T-helper 9 cell (primary cell): ENCODE measurements at places on chromosomes 2 and 18.

DNA sequence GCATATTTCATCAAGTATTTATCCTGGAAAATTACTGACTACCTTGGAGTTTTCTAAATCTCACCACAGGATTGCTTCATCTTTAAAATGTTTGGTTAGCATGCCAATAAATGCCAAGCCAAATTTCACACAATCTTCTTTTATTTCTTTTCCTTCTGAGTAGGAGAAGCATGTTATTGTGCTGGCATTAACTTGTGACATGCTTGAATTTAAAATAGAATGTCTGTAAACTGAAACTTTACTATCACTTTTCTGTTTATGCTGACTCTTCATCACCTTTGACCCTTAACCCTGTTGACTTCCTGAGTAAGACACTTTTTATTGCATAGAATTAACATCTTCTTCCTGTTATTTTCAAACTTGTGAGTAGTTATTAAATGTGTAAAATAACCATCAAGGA is 56.2 kb upstream of the LRRTM4 start:
- no peak for DNase-seq

DNA sequence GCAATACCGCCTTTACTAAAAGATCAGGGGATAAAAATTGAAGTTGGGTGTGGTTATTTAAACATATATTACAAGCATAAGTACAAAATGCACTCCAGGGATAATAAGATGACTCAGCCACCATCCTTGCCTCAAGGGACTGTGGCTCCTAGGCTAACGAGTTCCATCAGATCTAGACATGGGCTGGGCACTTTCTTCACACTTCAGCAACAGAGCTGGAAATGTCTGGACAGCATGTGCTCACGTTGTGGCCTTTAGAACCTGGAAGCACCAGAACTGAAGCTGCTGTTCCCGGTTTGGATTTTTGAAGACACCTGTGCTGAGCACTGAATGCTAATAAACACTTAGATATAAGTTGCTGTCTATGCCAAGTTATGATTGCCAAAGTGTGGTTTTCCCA is 384.2 kb upstream of the SALL3 start:
- no peak for DNase-seq

- no peak for DNase-seq
These were observed 16.3 kb downstream of the ST6GAL2 start for GRCh38 chr2:106869512-106870275.

DNA sequence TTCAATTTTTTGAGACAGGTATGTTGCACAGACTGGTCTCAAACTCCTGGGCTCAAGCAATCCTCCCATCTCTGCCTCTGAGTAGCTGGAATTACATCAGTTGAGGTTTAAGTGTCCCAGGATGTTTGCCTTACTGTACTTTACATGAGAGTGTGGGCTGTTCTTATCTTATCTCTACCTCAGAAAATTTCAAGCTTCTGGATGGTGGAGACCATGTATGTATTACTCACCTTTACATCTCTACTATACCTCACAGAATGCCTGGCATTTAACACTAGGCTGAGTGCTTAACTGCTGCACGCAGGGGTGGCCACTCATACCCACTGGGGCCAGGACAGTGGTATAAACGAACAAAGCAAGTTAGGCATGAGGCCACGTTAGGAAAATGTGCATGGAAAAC is 272.0 kb upstream of the RAB12 start:
- no peak for DNase-seq

DNA sequence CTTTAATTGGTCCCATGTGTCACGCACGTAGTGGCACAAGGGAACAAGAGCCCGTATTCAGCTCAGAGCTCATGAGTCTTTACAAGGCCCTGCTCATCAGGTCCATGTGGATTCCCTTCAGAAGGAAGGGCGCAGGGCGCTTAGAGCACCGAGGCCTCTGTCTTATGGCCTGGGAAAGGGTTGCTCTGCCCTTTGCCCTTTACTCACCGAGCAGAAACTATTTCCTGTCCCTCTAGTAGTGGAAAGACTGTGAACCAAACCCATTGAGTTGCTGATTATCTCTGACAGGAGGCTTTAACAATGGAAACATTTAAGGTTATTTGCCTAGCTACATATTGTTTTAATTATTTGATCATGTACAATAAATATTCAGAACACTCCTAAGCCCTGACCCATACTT is 102.0 kb upstream of the ACAA2 start:
- no peak for DNase-seq

- DNase-seq: no peak
These were observed 192.9 kb downstream of the NOL4 start for GRCh38 chr18:34031810-34032209.

- no peak for DNase-seq
These were observed 30.4 kb downstream of the INPP4A start for GRCh38 chr2:98474979-98475632.

DNA sequence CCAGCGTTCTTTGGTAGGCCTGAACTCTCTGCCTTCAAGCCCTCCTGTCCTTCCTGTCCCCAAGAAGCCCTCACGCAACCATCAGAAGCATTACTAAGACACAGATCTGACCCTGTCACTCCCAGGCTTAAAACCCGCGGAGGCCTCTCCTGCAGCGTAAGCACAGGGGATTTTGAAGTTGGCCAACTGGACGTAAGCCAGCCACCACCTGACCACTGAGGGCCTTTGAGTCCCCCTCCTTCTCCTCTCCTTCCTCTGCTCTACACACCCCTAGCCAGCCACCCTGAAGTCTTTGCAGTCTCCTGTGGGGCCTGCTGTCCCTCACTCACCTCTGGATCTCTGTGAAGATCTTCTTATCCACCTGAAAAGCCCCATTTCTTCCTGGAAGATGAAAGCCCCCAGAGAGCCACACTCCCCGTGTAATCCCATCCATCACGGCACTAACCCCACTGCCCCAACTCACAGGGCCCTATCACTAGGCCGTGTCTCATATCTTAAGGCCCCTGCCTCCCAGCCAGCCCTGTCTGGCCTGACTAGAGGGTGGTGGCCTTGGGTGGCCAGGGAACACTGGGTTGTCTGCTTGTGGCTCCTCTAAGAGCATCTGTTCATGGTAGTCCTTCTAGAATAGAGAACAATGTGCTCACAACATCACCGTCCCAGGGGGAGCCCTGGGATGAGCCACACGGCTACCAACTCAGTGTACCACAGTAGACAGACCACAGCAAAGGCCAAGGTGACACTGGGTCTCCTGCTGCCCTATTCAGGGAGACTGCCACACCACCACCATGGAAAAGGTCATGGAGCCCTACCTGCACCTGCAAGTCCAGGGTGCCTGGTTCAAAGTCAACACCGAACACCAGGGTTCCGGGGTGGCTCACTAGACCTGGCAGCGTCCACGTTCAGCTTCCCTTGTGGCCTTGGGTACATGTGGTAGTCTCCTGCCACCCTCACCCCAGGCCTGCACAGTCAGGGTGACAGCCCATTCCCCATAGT is 191.6 kb downstream of the ZBTB7C start:
- DNase-seq: no peak

DNA sequence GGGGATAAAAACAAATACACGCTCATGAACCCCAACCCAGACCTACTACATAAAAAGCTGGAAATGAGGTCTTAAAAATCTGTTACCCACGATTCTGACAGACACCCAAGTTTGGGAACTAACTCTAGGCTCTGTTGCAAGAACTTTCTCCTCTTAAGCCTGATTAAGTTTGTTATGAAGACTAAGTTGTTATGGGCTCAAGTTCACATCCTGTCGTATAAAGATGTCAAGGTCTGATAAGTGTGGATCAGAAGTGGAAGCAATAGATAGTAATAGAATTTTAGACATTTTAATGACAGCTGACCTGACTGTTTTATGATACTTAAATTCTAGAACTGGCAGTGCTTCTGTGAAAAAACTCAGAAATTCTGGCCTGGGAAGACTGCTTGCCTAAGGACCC is 43.2 kb downstream of the LPIN2 start:
- DNase-seq: no peak

GRCh38 chr2:46814160-46814961 is 101.2 kb downstream of the MCFD2 start:
- DNase-seq: no peak

DNA sequence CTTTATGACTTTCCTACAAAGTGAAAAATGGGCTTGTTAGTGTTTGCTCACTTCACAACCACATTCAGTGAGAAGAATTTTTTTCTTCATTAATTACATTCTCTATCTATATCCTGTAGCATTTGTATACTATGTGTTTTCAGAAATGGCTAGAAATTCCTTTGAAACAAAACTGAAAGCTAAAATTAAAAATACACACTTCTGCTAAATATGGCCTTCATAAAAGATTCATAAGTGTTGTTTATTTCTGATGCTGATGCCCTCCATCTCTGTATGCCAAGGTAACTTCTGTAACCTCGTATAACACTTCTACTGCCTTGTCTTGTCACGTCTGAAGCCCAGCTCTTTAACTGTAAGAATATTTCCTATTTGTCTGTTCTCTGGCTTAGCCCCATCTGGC is 59.8 kb downstream of the PMAIP1 start:
- DNase-seq: no peak

DNA sequence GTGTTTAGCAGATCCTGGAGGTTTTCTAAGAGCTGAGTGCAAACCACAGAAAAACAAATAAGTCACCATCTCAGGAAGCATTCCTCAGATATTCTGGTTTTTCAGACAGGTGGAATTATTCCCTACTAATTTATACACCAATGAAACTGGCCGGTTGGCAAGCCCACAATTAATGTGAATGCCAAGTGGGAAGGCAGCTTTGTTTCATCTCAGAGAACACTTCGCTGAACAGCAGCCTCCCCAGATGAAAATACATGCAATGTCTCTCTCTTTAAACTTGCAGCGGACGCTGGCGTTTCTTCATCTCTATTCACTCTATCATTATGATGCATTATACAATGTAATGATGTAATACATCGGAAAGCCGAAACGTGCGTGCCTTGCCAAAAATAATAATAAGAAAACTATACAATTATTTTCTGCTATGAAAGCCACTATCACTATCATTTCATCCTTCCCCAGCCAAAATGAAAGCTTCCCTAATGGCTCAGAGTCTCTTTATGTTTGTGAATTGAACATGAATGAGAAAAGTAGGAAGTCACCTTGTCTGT is 649.4 kb downstream of the BCL11A start:
- no peak for DNase-seq

- no peak for DNase-seq
These were observed 817 bp downstream of the DSC2 start for GRCh38 chr18:31101183-31102024.

DNA sequence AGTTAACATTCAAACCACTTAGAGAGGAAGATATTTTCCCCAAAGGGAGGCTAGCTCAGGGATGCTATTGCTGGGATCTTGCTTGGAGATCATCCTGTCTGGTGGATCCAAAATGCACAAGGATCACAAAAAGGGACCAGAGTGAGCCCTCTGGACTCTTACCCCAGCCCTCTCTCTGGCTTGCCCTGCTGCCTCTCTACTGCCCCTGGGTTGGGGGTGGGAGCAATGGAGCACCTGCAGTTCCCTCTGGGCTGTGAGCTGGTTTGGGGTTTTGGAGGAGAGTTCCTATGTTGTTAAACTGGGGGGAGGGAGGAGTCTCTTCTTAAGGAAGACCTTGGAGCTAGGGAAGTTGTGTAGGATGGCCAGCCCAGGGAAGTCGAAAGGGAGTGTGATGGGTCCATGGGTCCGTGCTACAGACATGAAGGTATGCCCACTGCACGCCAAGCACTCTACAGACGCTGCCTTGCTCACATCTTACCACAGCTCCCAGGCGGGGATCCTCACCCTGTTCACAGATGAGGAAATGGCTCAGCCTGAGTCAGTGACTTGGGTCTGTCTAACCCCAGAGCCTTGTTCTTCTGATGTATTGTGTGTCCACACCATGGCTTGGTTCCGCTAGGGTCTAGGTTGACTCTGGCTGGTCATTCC is 3.8 kb downstream of the LBH start:
- DNase-seq: peak; percentile 40

- no peak for DNase-seq
These were observed 326.3 kb upstream of the ETAA1 start for GRCh38 chr2:67070826-67071225.

DNA sequence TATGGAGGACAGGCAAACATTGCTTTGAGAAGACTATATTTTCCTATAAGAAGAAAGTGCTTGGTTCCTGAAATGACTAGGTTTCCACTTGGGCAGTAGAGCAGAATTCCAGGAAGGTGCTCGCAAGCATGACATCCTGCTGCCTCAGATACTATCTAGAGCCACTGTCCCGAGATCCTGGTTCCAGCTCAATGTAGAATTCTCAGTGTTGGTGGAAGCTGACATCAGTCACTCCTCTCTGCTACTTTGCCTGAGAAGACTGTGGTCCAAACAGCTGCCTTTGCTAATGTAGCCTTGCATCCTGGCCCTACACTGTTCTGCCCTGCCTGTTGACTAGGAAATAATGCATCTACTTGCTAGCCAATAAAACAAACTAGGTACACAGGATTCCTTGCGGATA is 50.0 kb upstream of the ITGA6 start:
- DNase-seq: no peak

GRCh38 chr2:113058998-113059960 is at the start of gene IL36RN:
Gene IL36RN (plus strand): TSS chr2:113059198. CDS start chr2:113059439, 241 bp downstream.
- DNase-seq: no peak

GRCh38 chr2:105792561-105792960 is 47.8 kb downstream of the NCK2 start:
- DNase-seq: no peak

GRCh38 chr2:200307724-200308545 is 1.4 kb downstream of the SPATS2L start:
- DNase-seq: no peak

- DNase-seq: no peak
These were observed 22.7 kb upstream of the TET3 start for GRCh38 chr2:73961823-73962615.

GRCh38 chr2:126154256-126154785 is 501.6 kb upstream of the GYPC start:
- DNase-seq: no peak

- no peak for DNase-seq
These were observed 404.8 kb downstream of the LNPK start for GRCh38 chr2:175597286-175597685.

GRCh38 chr2:164145093-164145987 is 409.5 kb upstream of the FIGN start:
- DNase-seq: no peak

GRCh38 chr2:65361623-65362022 is 70.8 kb downstream of the SPRED2 start:
- DNase-seq: no peak

- no peak for DNase-seq
These were observed 907.8 kb upstream of the CRIM1 start for GRCh38 chr2:35447821-35448220.
